ENCODE measurements at places on chromosomes 3 and 15.

DNA sequence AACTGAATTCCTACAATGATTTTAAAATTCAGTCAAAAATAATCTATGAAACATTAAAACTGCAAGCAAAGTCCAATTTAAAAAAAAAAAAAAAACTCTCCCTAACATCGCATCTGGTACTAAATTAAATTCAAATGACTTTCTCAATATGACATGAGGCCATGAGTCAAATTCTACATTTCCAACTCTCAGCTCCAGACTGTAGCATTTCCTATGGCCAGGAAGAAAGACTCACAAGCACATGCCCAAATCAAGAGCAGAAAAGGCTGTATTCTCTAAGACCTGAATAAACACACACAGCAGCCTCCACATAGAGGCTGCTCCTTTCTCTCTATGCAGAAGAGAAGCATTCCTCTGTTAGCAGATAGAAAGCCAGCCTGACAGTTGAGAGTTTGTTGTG is 729.2 kb downstream of the ROBO1 start:
- no peak for DNase-seq

DNA sequence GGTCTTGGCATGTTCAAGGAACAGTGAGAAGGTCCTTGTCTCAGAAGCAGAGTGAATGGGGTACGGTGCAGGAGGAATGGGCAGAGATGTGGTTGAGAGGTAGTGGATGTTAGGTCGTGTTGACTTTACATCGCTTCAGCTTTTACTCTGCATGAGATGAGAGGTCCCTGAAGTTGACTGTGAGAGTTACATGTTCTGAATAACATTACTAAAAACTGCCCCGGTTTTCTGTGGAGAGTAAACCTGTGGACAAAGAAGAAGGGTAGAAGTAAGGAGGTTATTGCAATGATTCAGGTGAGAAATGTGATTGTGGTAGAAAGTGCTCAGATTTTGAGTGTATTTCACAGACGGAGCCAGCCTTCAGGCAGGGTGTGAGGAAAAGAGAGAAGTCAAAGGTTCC is 105.6 kb downstream of the ARNT2 start:
- DNase-seq, result no peak

GRCh38 chr15:36756707-36757106 is 177.3 kb downstream of the CDIN1 start:
- DNase-seq, result no peak

DNA sequence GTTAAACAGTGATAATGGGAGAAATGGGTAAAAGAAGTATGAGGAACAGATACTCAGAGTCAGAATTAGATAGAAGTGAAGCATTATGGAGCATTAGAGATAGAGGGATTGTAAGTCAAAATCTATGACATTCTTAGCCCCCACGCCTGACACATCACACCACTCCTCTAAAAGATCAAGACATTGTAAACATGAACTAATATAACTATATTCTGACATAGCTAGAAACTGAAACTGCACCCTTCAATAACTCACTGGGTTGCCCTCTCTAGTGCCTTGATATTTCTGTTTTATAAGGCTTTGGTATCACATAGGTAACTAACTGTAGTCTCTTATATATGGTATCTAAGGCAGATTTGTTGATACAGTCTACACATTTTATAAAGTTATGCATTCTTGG is 684.3 kb upstream of the DPPA4 start:
- DNase-seq, result no peak

DNA sequence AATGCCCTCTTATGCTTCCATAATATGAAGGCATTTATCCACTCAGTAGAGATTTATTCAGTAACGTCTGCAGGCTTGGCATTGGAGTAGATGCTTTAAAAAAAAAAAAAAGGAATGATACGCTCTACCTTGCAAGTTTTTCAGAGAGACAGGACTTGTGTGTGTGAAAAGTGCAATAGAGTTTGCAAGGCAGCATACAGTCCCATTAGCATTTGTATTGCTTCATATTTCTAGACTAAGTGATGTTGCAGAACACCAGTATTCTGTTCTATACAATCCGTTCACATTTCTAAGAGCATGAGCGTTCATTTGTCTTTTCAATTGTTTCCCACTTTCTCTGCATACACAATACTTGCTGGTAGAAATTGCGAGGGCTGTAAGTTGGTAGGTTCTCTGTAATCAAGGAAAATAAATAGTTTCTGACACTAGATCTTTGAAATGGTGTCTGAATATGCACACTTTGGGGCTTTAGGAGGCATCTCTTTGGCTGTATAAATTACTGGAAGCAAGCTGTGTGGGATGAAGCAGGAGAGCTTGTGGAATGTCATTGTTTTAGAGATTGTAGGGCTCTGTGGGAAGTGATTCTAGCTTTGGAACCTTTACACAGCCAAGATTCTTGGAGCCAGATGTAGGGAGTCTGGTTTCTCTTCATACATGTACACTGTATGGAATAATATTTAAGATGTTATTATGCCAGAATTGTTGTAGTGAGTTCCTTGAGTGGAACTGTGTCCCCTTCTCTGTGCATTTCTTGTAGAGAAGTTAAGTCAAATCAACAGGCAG is 262.7 kb downstream of the FEZF2 start:
- no peak for DNase-seq

Measured in cardiac muscle cell (in vitro differentiated cells and primary cell).